Thoracic aorta (tissue), 2 donors: ENCODE measurements at places on chromosomes 3 and 15. TPM values are rescaled to one million over a fixed set of nuclear protein-coding genes. Genes with fewer than 3 reads are reported as not detected.

The GMNC gene
- total RNA-seq: not detected

The SLC6A11 gene
- not detected for total RNA-seq

DNA sequence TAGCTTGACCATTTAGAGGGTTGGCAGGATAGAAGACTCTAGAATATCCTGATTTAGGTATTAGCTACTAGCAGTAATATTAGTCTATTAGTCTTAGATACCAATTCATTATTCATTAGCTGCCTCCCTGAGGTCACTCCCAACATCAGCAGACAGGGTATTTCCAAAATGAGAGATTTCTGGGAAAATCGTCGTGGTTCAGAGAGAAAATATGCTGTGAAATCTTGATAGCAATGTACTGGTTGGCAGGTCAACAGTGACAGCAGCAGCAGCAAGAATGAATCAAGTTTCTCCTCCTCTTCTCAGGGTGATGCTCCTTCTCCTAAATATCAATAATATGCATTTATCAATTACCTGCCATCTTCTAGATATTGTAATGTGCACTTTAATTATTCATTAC lies 41.3 kb upstream of the ROBO1 start:
- H3K4me3 ChIP-seq: no peak overlapping the region
- H3K4me1 ChIP-seq: no peaks in the 10 kb centered on the region
- H3K36me3 ChIP-seq: no peaks in the 10 kb centered on the region
- no peaks in the 10 kb centered on the region for H3K27me3 ChIP-seq
- no peak for DNase-seq

GRCh38 chr15:38886315-38887163 lies 321.9 kb upstream of the RASGRP1 start:
- no peaks in the 10 kb centered on the region for H3K4me1 ChIP-seq
- no peaks in the 10 kb centered on the region for H3K36me3 ChIP-seq
- no peak overlapping the region for H3K27ac ChIP-seq
- H3K4me3 ChIP-seq: no peak overlapping the region
- DNase-seq: no peak

- H3K4me3 ChIP-seq: no peak overlapping the region
- H3K4me1 ChIP-seq: no peaks in the 10 kb centered on the region
- H3K27me3 ChIP-seq: no peaks in the 10 kb centered on the region
Observed at GRCh38 chr3:22729981-22730380, 473.1 kb upstream of the UBE2E2 start.

- DNase-seq: no peak
- H3K4me1 ChIP-seq: peaks cover 3% of the 10 kb centered on the region
- no peak overlapping the region for H3K27ac ChIP-seq
- H3K27me3 ChIP-seq: no peaks in the 10 kb centered on the region
- no peaks in the 10 kb centered on the region for H3K36me3 ChIP-seq
Observed at GRCh38 chr3:150133293-150133692, 162.6 kb upstream of the PFN2 start.
